ENCODE measurements at places on chromosomes 1 and 21.

GRCh38 chr1:240597153-240597745 lies 14.7 kb downstream of the GREM2 start:
- no peak for DNase-seq

- no peak for DNase-seq
These were observed 19.4 kb downstream of the AGRN start for GRCh38 chr1:1039145-1039910.

DNA sequence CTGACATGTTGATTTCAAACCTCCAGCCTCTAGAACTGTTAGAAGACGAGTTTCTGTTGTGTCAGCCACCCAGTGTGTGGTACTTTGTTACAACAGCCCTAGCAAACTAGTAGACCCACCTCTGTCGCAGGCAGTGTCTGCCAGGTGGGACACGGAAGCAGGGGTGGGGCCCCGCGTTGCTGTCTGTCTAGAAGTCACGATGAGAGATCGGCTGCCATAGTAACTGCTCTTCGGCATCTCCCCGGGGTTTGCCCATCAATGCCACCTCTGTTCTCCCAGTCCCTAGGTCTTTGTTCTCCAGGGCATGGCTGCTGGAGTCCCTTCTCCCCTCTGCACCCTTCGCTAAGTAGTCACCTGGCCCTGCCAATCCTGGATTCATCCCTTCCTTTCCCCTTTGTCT lies 15.2 kb upstream of the CLSTN1 start:
- no peak for DNase-seq

DNA sequence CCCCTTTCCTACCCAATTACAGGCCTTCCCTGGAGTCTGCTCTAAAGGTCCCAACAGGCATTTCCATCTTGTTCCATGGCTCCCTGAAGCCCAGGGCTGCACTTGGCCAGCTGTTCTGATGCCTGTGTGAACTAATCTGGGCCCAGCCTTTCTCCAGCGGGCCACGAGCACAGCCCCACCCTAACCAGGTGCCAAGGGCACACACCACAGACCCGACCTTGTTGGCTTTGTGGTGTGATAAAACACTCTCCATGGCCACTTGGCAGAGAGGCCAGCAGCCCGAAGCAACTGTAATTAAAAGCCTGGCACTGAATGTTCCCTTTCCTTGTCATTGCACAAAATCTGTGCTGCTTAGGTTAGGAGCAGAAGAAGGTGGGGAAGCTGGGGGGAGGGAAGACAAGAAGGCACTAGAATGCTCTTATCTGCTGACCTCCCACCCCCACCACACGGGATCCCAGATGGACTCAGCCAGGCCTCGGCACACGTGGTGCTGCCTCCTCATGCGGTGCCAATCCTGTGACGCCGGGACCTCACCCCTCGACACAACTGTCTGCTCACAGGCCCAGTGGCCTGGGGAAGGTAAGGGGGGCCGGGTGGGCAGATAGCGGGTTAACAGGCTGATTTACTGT lies 9.9 kb downstream of the HCRTR1 start:
- DNase-seq: no peak

DNA sequence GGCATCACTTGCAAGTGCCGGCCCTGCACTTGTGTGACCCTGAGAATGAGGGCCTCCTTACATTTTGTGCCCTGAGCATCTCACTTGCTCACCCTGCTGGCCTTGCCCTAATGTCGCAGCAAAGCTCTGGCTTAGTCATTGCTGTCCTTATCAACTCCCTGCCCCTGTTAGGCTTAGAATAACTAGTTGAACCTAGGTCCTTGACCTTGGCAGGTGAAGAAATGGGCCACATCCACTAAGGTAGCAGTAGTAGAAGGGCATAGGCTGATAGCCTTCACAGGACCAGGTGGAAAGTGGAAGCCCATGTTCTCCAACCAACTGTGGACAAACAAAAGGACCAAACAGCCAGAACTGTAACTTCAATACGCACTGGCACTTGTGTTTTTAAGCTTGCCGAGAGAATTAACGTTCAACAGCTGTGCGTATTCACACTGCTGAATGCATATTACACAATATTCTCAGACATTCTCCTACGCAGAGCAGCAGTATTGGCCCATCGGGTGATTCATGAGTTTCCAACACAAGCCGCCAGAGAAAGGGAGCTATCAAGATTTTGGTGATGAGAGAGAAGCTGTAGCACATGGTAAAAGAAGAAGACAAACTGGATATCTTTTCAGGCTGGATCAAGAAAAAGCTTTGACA lies 27.7 kb upstream of the PTGFRN start:
- DNase-seq: peak; percentile 65

DNA sequence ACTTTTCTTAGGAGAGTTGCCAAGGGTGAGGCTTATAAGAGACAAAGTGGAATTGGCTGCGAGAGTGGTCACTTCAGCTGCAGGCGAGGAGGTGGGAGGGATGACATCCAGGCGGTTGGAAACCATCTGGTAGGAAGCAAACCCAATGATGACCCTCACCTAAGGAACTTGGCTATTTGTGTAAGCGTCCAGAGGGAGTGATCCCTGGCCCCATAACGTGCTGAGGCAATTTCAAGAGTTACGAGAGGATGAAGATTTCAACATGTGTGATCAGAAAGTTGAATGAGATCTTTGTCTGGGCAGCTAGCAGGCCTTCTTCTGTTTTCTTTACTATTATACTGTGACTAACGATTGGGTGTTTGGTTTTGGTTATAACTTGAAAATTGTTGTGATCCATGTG lies 102.7 kb upstream of the VANGL1 start:
- no peak for DNase-seq

DNA sequence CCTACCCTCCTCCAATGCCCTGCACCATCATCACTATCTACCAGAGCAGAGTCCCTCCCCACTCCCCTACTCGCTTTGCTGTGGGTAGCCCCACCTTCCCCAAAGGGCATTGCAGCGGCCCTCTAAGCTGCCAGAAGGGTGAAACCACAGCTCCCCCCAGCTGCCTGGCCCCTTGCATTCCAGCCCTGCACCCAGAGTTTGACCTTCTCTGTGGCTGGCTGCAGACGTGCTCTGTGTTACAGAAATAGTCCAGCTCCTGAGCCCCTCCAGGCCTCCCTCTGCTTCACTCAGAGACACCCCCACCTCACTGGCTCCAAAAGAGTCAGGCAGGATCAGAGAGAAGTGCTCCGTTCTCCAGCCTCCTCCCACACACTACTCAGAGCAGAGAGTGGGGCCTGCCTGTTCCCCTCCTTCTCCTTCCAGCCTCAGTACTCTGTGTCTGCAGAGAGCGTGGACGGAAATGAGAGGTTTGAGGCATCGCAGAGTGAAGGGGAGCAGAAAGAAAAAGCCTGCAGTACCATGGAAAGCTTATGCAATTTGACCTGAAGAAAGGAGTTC lies 63.2 kb downstream of the PLEKHA6 start:
- DNase-seq: peak; percentile 16

GRCh38 chr1:41475859-41476567 lies 8.5 kb downstream of the EDN2 start:
- DNase-seq: no peak

DNA sequence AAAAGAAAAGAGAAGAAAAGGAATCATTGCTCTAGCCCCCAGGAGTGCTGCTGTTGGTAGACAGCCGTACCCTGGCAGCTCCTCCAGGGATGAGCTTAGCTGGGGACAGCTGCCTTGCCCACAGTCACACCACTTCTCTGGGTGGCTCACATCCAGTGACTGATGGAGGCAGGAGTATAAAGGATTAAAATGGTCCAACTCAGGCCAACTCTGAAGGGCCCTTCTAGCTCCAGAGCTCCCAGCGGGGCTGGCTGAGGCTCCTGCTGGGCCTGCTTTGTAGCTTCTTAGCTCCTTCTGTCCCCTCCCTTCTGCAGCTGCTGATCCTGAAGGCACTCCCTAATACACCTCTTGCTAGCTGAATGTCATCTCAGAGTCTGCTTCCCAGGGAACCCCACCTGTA lies 4.4 kb downstream of the CITED4 start:
- DNase-seq: no peak

GRCh38 chr21:37587635-37588177 lies 221.1 kb downstream of the DYRK1A start:
- no peak for DNase-seq

DNA sequence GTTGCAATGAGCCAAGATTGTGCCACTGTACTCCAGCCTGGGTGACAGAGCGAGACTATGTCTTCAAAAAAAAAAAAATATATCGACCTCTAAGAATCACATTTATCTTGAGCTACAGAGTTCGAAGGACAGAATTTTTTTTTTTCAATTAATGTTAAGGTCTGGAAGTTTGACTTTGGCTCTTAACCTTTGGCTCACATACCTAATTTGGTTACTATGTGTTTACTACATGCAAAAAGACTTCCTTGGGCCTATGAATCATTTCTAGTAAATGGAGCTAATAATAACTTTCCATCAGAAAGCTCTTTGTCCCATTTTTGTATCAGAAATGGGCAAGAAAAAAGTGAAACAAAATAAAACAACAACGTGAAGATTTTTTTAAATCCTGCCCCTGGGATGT lies 351.2 kb downstream of the SMYD3 start:
- no peak for DNase-seq

DNA sequence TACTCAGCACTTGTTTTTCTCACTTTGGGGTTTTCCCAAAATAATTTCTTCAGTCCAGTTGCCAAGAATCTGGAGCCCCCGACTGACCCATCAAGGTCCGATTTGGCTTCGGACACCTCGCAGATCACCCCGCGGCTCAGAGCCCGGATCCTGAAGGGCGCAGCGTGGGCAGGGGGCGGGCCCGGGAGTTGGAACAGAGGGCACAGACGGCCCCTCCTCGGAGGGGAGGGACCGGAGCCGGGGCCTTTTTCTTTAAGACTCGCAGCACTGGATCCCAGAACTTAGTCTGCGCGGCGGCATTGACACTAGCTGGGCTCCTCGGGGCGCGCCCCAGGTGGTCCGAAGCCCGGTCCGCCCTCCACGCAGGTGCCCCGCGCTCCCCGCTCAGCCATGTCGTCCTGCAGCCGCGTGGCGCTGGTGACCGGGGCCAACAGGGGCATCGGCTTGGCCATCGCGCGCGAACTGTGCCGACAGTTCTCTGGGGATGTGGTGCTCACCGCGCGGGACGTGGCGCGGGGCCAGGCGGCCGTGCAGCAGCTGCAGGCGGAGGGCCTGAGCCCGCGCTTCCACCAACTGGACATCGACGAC lies at the start of gene CBR3:
Gene CBR3, plus strand, starts transcription at position 277 of the 588 bp plus-strand sequence. Its CDS starts 114 bp downstream, at position 391.
- no peak for DNase-seq

DNA sequence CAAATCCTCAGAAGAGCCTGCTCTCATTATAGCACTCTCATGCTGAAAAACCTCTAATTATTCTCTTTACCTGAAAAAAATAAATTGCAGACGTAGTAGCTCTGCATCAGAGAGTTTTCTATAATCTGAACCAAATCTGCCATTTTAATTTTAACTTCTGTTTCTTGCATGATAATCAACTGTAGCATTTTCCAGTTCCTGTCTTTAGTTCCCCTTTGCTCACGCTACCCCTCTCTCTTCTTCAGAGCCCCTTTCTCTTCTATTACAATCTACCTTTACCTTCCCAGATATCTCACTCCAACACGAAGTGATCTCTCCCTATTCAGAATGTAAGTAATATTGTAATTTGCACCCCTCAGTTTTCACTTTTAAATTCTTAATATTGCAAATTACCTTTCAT lies 31.4 kb downstream of the FMO1 start:
- DNase-seq: no peak

DNA sequence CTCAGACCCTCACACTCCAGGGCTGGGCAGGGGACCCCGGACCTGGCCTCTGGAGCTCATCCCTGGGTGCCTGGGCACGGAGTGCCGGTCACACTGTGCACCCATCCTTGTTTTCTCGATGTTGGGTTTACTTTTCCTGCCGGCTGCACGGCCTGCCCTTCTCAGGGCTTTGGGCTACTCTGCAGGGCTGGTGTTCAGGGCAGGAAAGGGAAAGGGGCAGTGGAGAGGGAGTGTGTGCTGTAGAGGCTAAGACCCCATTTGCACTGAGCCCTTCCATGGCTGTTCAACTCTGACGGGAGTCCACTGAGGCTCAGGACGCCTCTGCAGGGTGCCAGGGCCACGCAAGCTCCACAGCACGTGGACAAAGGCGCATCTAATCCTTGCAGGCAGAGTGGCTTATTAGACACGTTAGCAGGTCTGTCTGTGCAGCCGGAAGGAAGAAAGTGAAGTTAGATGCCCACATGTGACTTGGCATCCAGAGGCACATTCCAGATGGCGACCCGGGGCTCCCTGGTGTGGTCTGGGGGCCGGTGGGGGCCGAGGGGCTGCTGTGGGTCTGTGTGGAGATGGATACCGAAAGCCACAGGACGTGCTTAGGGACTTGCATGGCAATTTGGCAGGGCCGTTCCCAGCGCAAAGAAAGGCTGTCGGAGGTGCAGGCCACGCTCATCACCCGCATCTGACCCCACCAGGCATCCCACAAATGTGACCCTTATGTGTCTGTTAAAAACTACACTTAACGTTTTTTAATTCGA lies 33.6 kb downstream of the COL18A1 start:
- no peak for DNase-seq

GRCh38 chr1:3480369-3480719 lies 25.9 kb downstream of the ARHGEF16 start:
- no peak for DNase-seq

DNA sequence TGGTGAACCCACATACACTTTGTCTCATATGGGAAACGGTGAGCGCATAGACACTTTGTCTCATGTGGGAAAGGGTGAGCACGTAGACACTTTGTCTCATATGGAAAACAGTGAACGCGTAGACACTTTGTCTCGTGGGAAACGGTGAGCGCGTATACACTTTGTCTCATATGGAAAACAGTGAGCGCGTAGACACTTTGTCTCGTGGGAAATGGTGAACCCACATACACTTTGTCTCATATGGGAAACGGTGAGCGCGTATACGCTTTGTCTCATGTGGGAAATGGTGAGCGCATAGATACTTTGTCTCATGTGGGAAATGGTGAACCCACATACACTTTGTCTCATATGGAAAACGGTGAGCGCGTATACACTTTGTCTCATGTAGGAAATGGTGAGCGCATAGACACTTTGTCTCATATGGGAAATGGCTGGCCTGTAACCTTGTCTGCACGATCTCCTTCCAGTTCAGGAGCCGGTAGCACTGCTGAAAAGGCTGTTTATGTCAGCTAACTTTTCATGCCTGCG lies 50.7 kb upstream of the TRAPPC10 start:
- DNase-seq: no peak

DNA sequence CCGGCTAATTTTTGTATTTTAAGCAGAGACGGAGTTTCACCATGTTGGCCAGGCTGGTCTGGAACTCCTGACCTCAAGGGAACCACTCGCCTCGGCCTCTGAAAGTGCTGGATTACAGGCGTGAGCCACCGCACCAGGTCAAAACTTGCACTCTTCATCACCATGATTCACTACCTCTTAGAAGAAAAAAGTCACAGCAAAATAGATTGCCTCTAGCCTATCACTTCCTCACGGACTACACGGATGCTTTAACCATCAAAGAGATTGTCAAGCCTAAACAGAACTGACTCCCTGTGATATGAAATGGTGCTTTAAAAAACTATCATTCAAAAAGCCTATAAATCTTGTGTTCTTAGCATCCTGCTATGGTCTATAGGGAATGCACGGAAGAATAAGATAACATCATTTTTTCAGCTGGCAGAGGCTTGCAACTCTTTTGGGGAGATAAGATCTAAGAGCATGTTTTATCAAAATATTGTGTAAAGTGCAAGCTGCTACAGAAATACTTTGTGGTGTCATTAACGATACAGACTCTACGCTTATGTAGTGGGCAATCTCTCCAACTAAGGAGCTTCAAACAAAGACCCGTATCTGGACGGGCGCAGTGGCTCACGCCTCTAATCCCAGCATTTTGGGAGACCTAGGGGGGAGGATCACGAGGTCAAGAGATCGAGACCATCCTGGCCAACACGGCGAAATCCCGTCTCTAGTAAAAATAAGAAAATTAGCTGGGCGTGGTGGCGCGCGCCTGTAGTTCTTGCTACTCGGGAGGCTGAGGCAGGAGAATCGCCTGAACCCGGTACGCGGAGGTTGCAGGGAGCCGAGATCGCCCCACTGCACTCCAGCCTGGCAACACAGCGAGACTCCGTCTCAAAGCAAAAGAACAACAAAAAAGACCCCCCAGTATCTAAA lies 966 bp downstream of the TFB2M start:
- DNase-seq: no peak

Data from hematopoietic multipotent progenitor cell treated with erythropoietin and hydrocortisone succinate and interleukin-3 and kit ligand, for 8 days (in vitro differentiated cells).